Inflammatory macrophage treated with lipopolysaccharide for 1 hour (primary cell): ENCODE measurements at places on chromosomes 13 and 19.

GRCh38 chr13:37485756-37486155 lies 112.8 kb downstream of the POSTN start:
- no peak for DNase-seq

DNA sequence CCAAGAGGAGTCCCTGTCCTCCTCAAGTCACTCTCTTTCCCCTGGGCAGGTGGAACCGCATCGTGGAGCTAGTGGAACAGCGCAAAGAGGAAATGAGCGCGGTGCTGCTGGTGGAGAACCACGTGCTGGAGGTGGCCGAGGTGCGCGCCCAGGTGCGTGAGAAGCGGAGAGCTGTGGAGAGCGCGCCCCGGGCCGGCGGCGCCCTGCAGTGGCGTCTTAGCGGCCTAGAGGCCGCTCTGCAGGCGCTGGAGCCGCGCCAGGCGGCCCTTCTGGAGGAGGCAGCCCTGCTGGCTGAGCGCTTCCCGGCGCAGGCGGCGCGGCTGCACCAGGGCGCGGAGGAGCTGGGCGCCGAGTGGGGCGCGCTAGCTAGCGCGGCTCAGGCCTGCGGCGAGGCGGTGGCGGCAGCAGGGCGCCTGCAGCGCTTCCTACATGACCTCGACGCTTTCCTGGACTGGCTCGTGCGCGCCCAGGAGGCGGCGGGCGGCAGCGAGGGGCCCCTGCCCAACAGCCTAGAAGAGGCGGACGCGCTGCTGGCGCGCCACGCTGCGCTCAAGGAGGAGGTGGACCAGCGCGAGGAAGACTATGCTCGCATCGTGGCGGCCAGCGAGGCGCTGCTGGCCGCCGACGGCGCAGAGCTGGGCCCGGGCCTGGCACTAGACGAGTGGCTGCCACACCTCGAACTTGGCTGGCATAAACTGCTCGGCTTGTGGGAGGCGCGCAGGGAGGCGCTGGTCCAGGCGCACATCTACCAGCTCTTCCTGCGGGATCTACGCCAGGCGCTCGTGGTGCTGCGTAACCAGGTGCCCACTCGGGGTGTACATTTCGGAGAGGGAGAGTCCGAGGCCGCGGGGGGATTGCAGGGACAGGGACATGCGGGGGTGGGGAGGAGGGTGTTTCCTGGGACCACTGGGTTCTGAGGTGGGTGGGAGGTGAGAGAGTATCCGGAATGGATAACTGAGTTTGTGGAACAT lies 52.8 kb downstream of the SPTBN4 start:
- peak; percentile 11 for DNase-seq

GRCh38 chr19:55673889-55674288 lies 1.1 kb upstream of the EPN1 start:
- no peak for DNase-seq

GRCh38 chr13:33208290-33209220 lies 77.0 kb downstream of the STARD13 start:
- DNase-seq = no peak

DNA sequence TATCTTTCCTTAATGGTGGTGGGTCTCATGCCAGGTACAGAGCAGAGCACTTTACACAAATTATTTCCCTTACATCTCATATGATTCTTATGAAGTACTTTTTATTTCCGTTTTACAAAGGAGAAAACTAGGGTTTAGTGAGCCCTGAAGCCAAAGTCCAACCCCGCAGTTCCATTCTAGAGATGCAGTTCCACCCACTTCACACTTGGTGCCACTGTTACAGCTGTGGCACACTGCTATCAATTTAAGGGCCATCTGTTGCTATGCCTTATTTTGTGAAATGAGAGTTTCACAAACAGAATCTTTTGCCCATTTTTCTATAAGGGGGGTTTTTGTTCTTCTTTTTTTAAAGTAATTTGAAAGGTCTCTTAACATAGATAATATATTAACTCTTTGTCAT lies 12.9 kb downstream of the MIPEP start:
- DNase-seq = no peak

GRCh38 chr19:8174706-8175105 lies 25.3 kb upstream of the FBN3 start:
- no peak for DNase-seq

DNA sequence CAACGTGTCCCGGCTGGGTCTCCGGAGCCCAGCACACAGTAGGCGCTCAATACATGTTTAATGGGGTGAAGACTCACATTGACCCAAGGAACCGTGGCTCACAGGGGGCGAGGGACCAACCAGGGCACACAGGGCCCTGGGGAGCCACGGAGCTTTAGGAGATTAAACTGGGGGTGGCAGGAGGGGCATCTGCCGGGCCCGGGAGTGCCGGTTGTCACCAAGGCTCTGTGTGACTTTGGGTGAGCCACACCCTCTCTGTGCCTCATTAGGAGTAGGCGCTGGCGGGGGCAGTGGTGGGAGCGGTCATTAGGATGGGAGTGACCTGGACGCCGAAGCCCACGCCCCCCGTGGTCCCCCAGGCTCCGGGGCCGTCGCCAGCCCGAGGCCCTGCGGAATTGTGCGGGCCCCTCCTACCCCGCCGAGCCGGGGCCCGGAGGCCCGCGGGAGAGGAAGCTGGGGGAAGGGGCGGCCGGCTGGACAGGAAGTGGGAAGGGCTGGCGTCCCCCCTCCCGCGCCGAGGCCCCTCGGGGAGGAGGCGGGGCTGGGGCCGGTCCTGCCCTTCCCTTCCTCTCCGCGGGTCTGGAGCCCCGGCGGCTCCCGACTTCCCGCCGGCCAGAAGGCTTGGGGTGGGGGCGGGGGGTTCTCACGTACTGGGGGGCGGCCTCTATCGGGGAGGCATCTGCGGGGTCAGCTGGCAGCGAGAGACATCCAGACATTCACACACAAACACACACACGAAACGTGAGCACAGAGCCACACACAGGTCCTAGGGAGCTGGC lies 1.8 kb upstream of the SSBP4 start:
- peak; percentile 29 for DNase-seq

- DNase-seq = peak; percentile 79
Measured at GRCh38 chr19:1459479-1459878, 9.6 kb downstream of the APC2 start.

GRCh38 chr13:30608364-30608763 lies 9.4 kb upstream of the USPL1 start:
- no peak for DNase-seq

- no peak for DNase-seq
Measured at GRCh38 chr19:30999726-31000125, 349.5 kb downstream of the TSHZ3 start.

DNA sequence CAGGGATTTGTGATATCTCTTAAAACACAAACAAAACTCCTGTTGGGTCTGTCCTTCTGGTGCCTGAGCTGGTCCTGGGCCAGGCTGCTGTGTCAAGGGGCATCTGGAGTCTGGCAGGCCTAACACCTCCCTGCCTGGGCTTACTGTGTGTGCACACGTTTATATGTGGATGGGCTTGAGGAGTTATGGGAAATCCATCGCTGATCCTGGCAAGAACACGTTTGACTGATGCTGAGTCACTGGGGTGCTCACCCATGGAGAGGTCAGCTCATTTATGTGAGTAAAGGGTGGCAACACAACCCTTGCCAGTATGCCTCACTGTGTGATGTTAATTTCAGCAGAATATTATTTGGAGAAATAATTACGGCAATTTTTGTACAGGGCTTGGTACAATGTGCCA lies 44.5 kb upstream of the PCDH8 start:
- no peak for DNase-seq

DNA sequence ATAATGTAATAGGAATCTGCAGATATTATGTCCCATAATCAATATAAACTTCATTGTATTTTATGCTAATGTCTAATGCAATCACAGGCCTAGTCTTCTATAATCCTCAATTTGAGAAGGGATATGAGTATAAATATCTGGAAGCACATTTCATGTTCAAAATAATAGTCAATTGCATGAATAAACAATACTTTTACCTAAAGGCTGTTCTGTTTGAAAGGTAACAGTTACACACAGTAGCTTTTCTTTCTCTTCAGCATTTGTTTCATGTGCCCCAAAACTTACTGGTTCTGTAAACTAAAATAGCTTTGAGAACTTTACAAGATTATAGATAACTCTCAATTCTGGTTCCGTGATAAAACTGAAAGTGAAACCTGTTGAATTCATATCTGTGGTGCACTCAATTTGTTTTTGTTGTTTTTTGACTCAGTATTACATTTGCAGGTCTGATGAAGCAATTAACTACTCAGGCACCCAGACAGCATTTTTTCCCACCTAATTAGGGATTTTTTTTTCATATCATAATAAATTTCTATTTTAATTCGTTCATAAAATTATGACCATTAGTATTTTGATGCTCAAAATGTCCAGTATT lies 1193.8 kb downstream of the SLITRK1 start:
- DNase-seq = peak; percentile 4

- no peak for DNase-seq
Measured at GRCh38 chr13:77412116-77412635, 85.3 kb upstream of the MYCBP2 start.

- DNase-seq = no peak
Measured at GRCh38 chr19:1109032-1109551, 5.3 kb downstream of the GPX4 start.

DNA sequence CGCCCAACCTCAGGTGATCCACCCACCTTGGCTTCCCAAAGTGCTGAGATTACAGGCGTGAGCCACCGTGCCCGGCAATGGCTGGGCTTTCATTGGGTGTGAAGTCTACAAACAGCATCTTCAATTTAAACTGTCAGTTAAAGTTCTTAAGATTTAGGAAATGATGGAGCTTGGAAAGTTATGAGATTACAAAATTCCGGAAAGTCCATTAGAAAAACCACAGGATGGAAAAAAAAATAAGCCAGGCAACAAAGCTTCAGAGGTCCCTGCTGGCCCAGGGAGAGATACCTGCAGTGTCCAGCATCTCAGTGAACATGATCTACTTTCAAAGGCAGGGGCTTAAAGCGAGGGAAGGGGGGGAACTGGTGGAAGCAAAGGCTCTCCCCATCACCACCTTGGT lies 4.6 kb upstream of the ZNF587B start:
- DNase-seq = peak; percentile 71

DNA sequence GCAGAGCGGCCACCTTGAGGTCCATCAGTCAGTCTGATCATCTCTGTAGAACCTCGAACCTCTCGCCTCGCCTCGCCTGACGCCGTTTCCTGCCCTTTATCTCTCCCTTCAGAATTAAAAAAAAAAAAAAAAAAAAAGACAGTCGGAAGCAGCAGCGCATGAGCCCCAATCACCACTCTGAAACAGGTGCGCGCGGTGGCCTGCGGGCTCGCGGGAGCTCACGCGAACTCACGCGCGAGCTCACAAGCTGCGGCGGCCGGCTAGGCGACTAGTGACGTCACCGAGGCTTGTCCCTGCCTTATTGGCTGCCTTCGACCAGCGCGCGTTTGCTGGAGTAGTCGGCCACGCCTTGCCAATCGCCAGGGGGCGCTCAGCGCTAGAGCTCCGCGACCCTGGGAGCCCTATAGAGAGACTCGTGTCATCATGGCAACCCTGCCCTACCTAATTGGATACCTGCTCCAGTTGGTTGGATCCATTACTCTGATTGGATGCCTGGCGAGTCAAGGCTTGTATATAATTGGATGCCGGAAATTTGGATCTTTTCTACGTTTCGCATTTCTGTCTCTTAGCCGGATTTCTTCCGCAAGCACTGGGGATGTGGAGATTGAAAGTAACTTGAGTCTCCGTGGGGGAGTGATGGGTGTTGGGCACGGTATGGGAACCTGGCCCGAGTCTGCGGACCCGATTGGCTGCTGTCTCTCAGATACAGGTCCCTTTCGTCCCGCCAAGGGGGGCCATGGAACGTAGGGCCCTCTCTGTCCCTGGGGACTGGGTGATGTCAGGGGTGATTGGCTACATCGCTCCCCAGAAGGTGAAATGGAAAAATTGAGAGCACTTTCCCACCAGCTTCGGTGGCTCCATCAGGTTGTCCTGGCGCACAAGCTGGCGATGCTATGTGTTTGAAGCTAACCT lies 31.6 kb downstream of the SYT3 start:
- peak; percentile 66 for DNase-seq

DNA sequence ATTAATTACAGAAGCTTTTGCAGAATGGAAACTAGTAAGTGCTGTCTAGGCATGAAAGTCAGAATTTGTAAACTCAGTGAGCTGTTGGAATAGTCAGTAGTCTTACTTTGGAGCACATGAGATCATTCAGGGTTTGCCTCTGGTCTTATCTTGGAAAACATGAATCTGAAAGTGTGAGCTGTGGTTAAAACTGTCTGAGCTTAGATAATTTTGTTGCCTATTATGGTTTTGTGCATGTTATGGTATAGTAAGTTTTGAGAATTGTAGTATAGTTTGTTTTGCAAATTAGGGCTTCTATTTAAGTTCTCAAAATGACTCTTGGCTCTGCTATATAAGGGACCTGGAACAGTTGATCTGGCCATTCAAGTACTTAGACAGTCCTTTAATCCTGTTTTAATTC lies 53.7 kb upstream of the TRPC4 start:
- no peak for DNase-seq

DNA sequence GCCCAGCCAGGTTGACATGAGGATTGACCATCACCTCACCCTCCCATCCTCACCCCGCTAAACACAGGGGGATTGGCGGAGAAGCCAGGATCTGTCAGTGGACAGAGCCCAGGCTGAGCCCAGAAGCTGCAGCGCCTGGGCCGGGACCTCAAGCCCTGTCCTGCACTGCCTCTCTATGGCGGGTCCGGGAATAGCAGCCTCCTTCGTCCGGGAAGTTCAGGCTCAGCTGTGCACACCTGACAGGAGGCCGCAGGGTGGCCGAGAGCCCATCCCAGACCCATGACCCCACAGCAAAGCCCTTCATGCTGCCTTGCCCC lies 67.8 kb downstream of the SPACA7 start:
- DNase-seq = peak; percentile 22

- DNase-seq = no peak
Measured at GRCh38 chr13:48930918-48931317, 44.8 kb upstream of the FNDC3A start.

DNA sequence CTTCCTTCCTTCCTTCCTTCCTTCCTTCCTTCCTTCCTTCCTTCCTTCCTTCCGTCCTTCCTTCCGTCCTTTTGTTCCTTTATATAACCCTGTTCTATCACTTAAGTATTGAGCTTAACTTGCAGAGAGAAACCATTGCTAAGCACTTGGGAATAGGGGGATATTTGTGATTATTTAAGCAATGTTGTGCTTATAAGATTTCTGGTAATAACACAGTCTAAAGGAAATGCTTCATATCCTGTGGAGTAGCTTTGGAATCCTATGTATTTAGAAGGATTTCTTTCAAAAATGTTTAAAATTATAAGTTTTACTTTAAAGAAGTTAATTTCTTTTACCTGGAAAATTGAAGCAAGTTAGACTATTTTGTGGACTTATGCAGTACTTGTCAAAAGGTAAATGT lies 209.8 kb downstream of the PCCA start:
- DNase-seq = no peak

DNA sequence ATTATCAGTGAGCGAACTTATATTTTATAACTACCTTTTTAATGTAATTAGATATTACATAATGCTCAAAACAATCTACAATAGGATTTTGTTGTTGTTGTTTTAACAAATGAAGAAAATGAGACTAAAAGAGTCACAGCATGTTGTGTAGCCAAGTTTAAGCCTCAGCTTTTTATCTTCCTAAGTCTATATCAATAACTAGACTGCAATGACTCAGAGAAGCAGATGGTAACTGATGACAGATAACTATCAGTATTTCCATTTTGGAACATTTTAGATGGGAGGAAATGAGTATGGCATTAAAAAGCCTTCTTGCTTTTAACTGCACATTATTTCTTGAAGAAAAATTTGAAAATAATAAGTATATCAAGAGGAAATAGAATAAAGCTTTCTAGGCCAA lies 825.2 kb downstream of the SLITRK1 start:
- DNase-seq = no peak
